Right renal cortex interstitium (tissue), 3 donors: ENCODE measurements at places on chromosomes 6 and 20. TPM values are rescaled to one million over a fixed set of nuclear protein-coding genes. Genes with fewer than 3 reads are reported as not detected.

- peak; percentile 54 for DNase-seq
Measured at GRCh38 chr6:38871741-38872568, 156.8 kb downstream of the DNAH8 start.

DNA sequence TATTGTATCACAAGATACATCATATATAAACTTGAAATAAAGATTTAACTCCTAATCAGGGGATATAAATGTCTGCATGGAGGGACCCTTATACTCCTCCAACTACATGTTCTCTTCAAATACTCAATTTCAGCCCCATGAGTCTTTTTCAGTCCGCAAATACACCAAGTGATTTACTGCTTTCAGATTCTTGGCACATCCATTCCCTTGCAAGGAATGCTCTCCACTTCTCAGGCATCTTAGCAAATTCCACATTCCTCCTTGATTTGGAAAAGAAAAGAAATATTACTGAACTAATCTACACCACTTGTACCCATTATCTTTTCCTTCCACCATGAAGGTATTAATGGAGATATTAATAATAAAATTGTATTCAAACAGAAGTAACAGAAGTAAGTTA, 999.4 kb upstream of the GJE1 start:
- no peak for DNase-seq

GRCh38 chr6:136706430-136706829, 85.8 kb downstream of the MAP3K5 start:
- no peak for DNase-seq

DNA sequence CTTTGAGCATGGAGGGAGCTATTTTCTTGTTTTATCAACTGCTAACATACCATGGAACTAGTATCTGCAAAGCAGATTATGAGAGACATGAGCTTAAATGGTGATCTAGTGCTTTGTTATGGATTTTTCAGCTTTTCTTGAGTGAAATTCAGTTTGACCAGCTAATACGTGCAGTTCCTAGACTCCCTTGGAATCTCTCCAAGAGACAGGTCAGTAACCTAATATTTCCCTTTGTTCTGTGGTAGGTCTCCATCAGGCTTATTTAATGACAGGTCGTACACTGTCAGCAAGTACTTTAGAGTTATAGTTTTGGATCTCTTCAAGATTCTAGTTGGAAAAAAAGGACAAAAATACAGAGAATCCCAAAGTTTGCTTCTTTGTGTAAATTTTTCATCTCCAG, 43.9 kb downstream of the HDAC2 start:
- DNase-seq, result no peak

- no peak for DNase-seq
Measured at GRCh38 chr6:117907601-117908245, 659 bp downstream of the SLC35F1 start.

The TBX18 gene
- polyA plus RNA-seq, result 6.5 TPM
